ENCODE measurements at places on chromosomes 4 and X. TPM values are rescaled to one million over a fixed set of nuclear protein-coding genes. Genes with fewer than 3 reads are reported as not detected.

Gene PTCHD1
- not detected for total RNA-seq

Gene TBC1D1
- 35.1 TPM for total RNA-seq

Gene TMEM255A
- total RNA-seq: 7.6 TPM

Gene HTR2C
- not detected for total RNA-seq

Gene GPRASP1
- total RNA-seq: 1.3 TPM

Gene RHOH
- not detected for total RNA-seq

Gene GRIA3
- total RNA-seq: under 0.01 TPM

Gene RPS6KA6
- not detected for total RNA-seq

Gene HTRA3
- 0.67 TPM for total RNA-seq

Gene TAF9B
- total RNA-seq: 22.9 TPM

Gene IBSP
- total RNA-seq: not detected

Gene UGT2B10
- not detected for total RNA-seq

Gene RHOXF1
- total RNA-seq: not detected

Gene COX7B2
- total RNA-seq: not detected

Gene INTU
- total RNA-seq: 3.8 TPM

Measured in melanocyte of skin (primary cell).